Hypothalamus (tissue), 51 donors: ENCODE measurements at places on chromosomes 7 and 10.

DNA sequence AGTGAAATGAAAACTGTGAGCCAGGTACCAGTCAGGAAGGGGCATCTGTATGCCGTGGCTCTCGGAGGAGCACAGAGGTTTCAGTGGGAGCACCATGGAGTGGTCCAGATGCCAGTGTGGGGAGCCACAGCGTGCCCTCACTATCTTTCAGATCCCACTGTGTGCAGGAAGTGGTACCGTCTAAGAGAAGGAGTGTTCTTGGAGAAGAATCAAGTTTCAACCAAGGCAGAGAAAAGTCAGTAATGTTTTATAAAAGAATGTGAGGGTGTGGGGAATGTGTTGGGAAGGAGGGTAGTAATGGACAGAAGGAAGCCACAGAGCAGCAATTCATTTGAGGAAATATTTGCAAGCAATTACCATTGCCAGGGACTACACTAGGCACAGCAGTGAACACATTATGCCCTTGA lies 35.6 kb downstream of the PRKAR2B start:
- no peak for DNase-seq

GRCh38 chr7:133704453-133704852 lies 422.7 kb upstream of the LRGUK start:
- DNase-seq: no peak

GRCh38 chr7:98930921-98931320 lies 52.6 kb downstream of the TRRAP start:
- no peak for DNase-seq

DNA sequence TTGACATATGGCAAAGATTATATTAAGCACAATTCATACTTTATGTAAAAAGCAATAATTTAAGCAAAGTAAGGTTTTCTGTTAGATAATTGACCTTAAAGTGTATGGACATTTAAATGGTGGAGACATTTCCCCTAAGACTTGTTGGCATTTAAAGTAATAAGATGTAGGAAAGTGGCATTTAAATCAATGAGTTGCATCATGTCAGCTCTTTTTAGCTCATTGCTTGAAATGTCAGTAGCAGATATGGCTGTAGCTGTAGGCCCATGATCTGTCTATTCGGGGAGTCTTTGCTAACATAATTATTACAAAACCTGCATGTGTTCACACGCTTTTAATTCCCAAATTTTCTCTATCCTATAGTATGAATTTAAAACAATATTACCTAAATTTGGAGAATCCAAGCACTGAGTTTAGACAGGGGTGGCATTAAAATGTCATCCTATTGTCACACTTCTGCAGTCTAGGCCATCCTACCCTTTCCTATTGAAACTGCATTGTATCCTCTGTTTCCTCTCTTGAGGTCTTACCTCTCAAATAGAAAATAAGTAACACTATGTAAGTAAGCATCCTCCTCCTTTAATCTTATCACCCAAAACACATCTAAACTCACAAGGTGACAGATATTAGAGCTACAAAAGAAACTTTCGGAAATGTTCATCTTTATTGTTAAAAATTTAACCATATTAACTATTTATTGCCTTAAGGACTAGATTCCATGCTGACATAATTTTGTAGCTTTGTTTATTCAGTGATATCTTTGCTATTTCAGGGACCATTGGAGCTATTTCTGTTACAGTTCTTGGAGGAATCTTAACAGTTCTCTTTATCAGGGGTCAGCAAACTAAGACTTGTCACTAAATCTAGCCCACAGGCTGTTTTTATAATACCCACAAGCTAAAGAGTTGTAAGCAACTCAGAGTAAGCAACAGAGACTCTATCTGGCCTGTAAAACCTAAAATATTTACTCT lies 91.2 kb downstream of the LCOR start:
- no peak for DNase-seq

GRCh38 chr7:141697211-141697871 lies 4.6 kb downstream of the DENND11 start:
- DNase-seq: no peak

DNA sequence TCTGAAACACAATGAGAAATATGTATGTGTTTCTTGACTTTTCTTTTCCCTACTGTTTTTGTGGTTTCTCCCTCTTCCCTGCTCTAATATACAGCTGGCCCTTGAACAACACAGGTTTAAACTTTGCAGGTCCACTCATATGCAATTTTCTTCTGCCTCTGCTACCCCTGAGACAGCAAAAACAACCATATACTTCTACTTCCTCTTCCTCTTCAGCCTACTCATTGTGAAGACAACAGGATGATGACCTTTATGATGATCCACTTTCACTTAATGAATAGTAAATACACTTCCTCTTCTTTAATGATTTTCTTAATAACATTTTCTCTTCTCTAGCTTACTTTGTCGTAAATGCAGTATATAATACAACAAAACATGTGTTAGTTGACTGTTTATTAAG lies 35.0 kb upstream of the DGKB start:
- DNase-seq: no peak
